Non-pigmented ciliary epithelial cell (primary cell): ENCODE measurements at places on chromosomes 2 and 18.
A peak's percentile ranks its signal among the peaks of the same experiment; 100 is the strongest.

GRCh38 chr2:45964223-45964841 is 312.9 kb downstream of the PRKCE start:
- DNase-seq = no peak

DNA sequence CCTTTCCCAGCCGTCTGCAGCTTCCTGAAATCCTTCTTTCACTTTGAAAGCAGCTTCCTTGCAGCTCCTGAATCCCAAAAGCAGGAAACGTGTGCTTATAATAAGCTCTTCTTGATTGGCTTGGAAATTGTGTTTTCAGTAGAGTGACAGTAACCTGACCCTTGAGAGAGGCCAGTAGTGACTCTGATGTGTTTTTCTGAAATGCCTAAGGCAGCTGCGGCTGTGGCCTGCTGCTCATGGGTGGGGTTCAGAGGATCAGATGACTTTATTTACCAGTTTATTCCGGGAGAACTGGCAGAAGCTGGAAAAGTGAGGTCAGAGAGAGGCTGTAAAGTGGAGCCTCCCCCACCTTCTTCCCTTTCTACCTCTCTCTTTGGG is 31.9 kb upstream of the RPIA start:
- DNase-seq = no peak

DNA sequence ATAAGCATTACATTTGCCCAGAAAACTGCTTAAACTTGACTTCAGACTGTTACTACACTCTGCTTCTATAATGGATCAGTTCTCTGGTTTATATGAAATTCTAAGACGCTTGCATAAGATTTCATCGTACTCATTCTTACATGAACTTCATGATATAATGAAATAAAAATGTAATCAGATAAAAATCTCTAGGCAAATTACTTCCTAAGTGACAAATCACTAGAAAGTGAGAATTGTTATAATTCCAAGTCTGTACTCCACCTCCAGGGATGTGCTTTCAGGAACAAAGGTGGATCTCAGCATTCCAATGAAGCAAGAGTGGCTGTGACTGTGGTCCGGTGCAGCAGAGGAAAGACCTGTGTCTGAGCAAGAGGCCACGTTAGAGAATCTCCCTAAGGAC is 226.2 kb downstream of the PIEZO2 start:
- no peak for DNase-seq

DNA sequence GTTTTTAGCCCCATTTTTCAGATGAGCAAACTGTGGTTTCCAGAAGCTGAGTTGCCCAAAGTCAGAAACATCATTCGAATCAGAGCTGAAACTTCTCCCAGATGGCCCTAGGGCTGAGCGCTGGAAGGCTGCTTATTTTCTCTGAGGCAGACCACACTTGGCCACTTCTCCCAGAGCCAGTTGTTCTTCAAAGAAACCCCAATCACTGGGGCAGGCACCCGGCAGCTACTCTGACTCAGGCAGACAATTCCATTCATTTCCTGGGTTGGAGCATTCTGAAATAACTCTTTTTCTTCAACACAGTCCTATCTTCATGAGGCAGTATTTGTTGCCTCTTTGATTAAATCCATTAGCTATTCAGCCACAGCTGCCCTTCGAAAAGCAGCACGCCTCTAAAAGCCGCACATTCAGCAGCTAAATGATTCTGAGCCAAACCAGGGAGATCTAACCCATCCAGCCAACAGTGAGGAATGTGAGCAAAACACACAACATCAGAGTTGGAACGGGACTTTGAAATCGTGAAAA is 40.9 kb downstream of the LRATD1 start:
- no peak for DNase-seq

DNA sequence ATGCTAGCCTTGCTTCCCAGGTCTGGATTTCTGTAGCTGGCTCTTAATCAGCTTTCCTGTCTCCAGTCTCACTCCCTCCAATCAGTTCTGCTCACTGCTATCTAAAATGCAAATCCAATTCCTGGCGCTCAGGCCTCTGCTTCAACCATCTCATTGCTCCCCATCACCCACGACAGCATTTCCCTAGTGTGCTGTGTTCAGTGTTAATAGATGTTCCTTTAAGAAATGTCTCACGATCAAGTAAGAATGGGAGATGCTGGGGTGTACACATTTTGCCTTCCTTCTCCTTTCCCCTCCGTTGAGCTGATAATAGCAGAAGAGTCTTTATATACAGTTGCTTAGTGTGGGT is 1.6 kb upstream of the PUM2 start:
- no peak for DNase-seq

DNA sequence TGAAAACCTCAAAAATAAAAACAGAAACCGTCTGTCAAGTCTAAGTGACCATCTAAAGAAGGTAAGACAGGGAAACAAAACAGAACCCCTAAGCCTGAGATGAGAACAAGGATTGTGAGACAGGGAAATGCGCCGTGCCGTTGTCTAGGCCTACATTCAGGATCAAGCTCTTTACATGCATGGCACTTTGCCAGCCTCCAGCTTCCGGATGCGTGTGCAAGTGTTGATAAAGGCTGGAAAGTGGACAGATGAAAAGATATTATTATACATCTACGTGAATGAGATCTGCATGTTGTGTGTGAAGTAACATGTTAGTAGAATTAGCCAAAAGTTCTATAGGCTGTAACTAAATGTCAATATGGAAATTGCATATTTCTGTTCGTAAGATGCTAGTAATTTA is 28.6 kb upstream of the TMEM87B start:
- no peak for DNase-seq

- DNase-seq = no peak
These were observed 2.3 kb downstream of the RAB11FIP5 start for GRCh38 chr2:73110168-73111072.

DNA sequence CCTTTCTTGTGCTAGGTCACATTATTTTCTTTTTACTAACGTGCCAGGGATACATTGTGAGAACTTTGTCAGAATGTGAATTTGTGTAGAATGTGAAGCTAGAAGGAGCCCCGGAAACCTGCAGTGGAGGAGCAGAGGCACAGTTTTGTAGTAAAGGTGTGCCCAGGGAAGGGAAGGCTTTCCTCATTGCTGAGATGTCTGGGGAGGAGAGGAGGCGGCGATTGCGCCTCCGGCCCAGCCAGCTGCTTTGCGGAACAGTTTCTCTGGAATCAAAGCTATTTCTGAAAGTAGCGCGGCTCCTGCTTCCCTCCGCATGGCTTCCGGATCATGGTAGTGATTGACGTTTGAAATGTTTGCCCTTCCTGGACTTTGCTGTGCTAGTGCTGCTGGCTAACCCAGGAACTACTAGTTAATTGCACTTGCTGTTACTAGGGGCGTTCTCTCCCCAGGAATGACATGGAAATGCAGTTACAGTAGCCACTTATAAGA is 83.1 kb upstream of the RBM44 start:
- no peak for DNase-seq

DNA sequence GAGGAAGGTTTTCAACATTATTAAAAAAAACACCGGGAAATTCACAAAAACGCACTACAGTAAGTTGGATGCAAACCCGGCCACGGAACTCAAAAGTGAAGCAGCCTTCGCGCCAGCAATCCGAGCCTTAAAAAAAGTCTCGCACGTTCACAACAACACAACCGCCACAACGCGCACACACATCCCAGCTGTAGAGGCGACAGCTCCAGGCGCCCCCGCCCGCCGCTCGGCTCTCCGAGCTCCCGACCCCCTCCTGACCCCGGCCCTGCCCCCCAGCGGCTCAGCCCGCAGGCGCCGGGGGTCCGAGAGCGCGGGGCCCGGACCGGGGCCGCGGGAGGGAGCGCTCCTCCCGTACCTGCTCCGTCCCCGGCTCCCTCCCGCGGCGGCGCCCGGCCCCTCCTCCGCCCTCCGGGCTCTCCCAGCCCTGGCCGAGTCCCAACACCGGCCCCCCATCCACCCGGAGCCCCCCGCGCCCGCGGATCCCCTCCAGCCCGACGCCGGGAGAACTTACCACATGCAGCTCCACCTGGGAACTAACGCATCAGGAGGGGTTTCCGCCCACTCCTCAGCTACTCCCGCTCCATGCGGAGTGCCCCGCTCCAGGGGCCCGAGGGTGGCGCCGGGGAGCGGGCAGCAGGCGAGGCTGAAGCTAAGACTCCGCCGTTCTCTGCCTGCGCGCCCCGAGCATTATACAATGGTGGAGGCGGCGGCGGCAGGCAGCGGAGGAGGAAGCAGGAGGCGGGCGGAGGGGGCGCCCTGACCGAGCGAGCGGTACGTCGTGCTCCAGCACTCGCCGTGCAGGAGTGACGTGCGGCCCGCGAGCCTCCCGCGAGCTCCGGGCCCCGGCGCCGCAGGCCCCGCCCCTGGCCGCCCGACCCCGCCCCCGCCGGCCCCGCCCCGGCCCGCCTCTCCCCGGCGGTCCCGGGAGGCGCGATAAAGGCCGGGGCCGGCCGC is at the start of gene SERTAD2:
SERTAD2 (minus strand) TSS at position 805 of the 954 bp plus-strand sequence. CDS start 17,042 bp downstream, outside the sequence.
- no peak for DNase-seq

- no peak for DNase-seq
These were observed 8.3 kb downstream of the PXDN start for GRCh38 chr2:1736045-1736444.

DNA sequence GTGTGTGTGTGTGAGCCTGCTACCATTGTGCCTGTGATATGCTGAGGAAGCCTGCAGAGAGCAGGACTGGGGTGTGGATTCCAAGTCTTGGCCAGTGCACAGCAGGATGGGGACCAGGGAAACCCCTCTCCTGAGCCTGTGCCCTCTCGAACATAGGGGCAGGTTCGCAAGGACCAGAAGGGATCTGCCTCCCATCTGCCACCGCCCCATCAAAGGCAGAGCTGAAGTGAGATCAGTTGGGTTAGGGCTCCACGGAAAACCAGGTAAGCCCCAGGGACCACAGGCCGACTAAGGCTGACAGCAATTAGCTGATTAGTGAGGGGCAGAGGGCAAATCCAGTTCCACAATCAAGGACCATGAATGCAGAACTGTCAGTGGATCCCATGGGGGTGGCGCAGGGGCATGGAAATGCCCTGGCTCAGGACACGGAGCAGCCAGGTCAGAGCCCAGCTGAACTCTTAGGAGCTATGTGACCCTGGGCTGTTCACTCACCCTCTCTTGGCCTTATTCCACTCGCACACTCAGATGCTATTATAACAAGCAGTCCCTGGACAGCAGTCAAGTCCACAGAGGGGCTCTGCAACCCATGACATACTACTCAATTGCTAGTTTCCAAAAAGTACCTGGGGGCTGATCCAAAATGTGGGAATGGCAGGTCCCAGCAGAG is 84.2 kb upstream of the ID2 start:
- DNase-seq = no peak

DNA sequence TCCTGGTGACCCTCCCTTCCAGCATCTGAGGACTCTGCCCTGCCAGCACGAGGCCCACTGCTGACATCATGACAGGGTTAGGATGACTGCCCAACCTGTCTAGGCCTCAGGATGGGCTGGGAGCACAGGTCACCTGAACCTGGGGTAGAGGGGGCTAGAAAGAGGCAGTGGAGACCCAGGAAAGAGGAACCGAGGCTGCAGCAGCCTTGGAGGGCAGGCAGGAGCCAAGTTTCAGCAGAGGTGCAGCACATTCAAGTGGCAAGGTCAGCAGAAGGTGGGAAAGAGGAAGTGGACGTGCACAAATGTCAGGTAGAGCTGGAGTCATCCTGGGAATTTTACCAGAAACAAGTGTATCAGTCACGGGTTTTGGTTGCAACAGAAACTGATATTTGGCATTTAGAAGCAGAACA is 13.6 kb upstream of the RAB10 start:
- DNase-seq = no peak

GRCh38 chr18:67282796-67283195 is 233.7 kb downstream of the DSEL start:
- no peak for DNase-seq

GRCh38 chr2:64567473-64567872 is 43.3 kb downstream of the AFTPH start:
- no peak for DNase-seq

GRCh38 chr2:43075054-43075593 is 151.3 kb downstream of the ZFP36L2 start:
- peak; percentile 95 for DNase-seq

- DNase-seq = no peak
These were observed 707.1 kb upstream of the ACVR2A start for GRCh38 chr2:147137711-147138110.

GRCh38 chr2:160492401-160493226 is 993 bp downstream of the RBMS1 start:
- DNase-seq = no peak

GRCh38 chr2:167550448-167550847 is 662.2 kb downstream of the XIRP2 start:
- no peak for DNase-seq

DNA sequence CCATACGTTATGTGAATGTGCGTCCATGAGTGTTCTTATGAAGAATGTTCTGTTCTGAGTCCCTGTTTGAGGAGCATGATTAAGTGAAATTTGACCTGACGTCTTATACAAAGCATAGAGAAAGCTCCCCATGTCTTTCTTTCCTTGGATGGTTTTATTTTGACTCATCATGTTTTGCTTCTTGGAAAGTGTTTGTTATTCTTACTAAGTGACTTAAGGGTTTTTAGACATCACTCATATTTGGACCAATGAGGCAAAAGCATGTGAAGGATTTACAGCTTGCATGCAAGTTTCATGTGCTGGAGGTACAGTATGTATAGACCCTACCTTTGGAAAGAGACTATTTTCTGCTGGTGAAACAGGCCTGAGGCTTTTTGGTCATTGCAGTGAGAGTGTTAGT is 33.5 kb upstream of the ZEB2 start:
- peak; percentile 96 for DNase-seq

DNA sequence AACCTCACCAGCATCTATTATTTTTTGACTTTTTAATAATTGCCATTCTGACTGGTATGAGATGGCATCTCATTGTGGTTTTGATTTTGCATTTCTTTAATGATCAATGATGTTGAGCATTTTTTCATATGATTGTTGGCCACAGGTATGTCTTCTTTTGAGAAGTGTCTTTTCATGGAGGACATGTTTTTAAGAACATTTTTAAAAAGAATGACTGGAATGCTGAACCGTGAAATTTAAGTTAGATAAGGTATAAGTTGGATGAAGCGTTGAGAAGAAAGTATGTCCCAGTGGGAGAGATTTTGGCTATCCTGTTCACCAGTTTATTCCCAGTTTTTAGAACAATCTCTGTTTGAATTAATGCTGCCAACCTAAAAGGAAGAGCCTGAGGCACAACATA is 365.9 kb downstream of the CELF4 start:
- no peak for DNase-seq

DNA sequence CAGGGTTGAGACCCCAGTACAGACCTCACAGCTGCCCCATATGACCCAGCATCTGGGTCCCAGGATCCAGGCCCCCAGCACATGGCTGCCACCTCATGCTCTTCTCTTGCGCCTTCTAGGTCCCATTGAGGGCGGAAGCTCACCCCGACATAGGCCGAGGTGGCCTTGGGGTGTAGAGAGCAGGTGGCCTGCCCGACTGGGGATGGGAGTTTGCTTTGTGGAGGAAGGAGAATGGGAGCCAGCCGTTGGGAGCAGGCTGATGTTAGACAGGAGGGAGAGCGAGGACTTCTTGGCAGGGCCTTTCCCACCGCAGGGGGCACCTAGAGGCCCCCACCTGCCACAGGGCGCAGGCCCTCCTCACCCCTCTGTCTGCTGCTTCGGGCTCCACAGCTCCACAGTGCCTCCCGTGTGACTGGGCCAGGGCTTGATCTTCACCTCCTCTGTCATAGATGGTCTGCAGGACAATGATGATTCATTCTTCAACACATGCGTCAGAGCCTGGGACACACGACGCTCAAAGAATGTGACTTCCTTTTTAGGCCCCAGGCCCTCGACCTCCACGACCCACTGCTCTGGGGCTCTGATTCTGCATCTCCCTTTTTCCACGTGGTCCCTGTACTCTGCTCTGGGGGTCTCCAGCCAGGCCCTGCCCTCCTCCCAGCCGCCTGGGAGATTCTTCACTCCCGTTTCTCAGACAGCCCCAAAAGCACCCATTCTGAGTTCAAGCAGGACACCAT is 86.6 kb upstream of the ODC1 start:
- DNase-seq = no peak

GRCh38 chr2:161415987-161416707 is at the start of gene TBR1:
TSS of gene TBR1 (plus strand) at chr2:161416297. CDS start at chr2:161416411, 114 bp downstream.
- DNase-seq = no peak

GRCh38 chr2:20501974-20502373 is 55.1 kb downstream of the RHOB start:
- peak; percentile 94 for DNase-seq
